Jurkat, Clone E6-1 (cell line): ENCODE measurements at places on chromosomes 3 and 15.

DNA sequence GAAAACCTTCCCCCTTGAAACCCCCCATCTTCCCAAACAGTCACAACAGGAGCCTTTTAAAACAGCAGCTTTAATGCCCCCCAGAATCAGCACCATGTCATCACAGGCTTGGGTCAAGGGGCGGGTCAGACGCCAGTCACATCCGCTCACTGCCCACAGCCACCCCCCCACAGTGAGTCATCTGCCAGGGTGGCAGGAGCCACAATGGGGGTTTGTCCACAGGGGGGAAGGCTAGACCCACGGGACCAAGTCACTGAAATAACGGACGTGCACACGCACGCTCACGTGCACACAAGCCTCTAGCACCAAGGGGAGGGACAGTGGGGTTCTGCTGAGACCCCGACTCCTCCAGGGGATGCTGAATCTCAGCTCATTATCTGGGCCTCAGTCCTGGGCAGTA lies 441 bp upstream of the UCN2 start:
- DNase-seq, result no peak

- no peak for DNase-seq
Measured at GRCh38 chr3:194310060-194310835, 40.9 kb downstream of the CPN2 start.

- DNase-seq, result no peak
Measured at GRCh38 chr3:25023876-25024275, 404.2 kb upstream of the RARB start.

GRCh38 chr15:70569091-70569713 lies 194.2 kb downstream of the UACA start:
- DNase-seq, result no peak

DNA sequence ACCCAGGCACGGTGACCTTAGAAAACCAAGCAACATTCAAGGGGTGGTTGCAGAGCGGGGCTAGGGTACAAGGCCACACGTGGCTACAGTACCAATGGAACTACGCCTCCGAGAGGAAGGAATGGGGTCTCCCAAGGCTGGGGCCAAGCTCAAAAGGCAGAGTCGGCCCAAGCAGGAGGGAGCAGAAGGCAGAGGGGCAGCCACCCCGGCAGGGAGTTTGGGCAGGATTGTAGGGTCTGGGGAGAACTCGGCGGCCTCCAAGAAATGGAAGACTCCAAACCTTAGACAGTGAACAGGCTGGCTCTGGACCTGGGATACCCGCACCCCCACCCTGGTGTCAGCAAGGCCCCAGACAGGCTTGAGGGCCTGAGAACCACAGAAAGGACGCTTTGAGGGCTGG lies 28.7 kb downstream of the ATRIP start:
- no peak for DNase-seq

- no peak for DNase-seq
Measured at GRCh38 chr15:31467361-31467760, 140.7 kb downstream of the KLF13 start.

GRCh38 chr15:71448688-71449114 lies 333.4 kb downstream of the THSD4 start:
- peak; percentile 12 for DNase-seq

GRCh38 chr3:194996746-194997145 lies 274.2 kb downstream of the XXYLT1 start:
- DNase-seq, result no peak

DNA sequence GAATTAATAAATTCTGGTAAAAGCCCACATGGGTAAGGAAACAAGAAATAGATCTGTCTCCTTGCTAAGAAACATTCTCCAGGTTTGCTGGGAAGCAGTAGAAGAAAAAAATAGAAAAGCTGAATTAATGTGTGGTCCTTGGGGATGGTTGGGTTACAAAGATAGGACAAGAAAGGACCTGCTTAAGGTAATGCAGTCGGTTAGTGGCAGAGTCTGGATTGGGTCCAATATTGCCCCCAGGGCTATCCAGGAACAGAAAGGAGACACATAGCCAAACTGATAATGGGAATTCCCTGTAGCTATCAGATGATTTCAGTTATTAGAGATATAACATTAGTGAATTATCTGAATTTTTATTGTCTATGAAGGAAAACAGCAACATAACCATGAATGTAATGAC lies 584.3 kb downstream of the ROBO1 start:
- no peak for DNase-seq

DNA sequence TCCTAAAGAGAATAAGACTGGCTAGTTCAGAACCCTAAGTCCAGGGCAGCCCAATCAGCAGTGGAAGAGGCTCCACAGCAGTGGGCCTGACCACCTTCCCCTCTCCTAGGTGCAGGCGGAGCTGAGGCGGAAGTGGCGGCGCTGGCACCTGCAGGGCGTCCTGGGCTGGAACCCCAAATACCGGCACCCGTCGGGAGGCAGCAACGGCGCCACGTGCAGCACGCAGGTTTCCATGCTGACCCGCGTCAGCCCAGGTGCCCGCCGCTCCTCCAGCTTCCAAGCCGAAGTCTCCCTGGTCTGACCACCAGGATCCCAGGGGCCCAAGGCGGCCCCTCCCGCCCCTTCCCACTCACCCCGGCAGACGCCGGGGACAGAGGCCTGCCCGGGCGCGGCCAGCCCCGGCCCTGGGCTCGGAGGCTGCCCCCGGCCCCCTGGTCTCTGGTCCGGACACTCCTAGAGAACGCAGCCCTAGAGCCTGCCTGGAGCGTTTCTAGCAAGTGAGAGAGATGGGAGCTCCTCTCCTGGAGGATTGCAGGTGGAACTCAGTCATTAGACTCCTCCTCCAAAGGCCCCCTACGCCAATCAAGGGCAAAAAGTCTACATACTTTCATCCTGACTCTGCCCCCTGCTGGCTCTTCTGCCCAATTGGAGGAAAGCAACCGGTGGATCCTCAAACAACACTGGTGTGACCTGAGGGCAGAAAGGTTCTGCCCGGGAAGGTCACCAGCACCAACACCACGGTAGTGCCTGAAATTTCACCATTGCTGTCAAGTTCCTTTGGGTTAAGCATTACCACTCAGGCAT lies 33.7 kb downstream of the VIPR1 start:
- peak; percentile 44 for DNase-seq

- no peak for DNase-seq
Measured at GRCh38 chr15:90219421-90220141, 14.2 kb downstream of the CIB1 start.

GRCh38 chr3:123246866-123247265 lies 45.1 kb downstream of the SEC22A start:
- no peak for DNase-seq

- DNase-seq, result no peak
Measured at GRCh38 chr3:180284331-180285110, 247.8 kb upstream of the PEX5L start.

DNA sequence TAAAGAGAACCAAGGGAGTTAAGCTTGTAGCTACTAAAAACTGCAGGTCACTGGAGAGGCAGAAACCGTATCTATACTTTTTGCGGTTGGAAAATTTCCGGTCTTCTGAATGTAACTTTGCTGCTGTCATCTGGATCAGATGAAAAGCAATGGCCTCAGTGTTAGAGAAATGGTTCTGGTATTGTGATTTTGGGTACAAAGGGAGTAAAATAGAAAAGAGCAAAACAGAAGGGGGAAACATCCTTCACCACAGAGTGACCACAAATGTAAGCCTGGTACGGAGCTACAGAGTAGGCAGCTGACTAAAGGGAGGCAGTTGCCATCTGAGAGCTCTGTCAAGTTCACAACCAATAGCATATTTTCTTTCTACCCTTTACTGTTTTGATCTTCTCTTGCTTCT lies 5.6 kb downstream of the CD96 start:
- DNase-seq, result peak; percentile 92

DNA sequence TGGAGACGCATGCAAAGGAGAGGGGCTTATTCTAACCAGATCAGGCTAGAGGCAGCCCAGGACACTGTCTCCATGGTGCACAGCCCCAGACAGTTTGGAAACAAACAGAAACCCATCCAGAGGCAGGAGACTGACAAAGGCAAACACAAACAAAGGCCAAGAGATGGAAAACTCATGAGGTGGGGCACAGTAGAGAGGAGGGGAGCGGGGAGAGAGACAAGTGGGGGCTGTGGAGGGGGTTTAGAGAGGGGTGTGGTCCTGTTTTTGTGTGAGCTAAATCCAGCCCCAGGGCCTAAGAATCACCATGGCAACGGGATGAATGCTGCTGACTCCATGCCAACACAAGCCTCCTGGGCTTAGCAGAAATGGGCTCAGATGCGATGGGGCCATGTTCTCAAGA lies 32.3 kb downstream of the PARP16 start:
- no peak for DNase-seq
